ENCODE measurements at places on chromosomes 16 and 17.
A peak's percentile ranks its signal among the peaks of the same experiment; 100 is the strongest.

DNA sequence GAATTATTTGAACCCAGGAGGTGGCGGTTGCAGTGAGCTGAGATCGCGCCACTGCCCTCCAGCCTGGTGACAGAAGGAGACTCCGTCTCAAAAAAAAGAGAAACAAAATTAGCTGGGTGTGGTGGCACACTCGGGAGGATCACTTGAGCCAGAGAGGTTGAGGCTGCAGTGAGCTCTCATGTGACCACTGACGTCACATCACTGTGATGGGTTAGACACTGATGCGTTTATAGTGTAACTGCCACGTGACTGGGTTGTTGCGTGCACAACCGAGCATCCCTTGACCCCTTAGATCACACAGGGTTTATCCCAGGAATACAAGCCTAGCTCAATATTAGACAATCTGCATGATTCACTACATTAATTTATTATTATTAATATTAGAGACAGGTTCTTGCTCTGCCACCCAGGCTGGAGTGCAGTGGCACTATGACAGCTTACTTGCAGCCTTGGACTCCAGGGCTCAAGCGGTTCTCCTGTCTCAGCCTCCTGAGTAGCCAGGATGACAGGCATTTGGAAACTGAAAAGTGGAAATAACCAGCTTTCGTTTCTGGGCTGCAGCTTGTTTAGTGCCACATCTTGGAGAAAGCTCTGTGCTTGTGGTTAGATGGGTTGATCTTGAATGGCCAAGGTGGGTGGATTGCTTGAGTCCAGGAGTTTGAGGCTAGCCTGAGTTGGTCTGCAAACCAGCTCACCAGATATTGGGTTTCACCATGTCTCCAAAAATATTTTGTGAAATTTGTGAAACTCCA is 26.4 kb upstream of the ABR start:
- DNase-seq = no peak

- DNase-seq = no peak
Observed at GRCh38 chr17:47267354-47267828, 13.8 kb downstream of the ITGB3 start.

- DNase-seq = no peak
Observed at GRCh38 chr17:29159306-29159860, 20.8 kb downstream of the MYO18A start.

DNA sequence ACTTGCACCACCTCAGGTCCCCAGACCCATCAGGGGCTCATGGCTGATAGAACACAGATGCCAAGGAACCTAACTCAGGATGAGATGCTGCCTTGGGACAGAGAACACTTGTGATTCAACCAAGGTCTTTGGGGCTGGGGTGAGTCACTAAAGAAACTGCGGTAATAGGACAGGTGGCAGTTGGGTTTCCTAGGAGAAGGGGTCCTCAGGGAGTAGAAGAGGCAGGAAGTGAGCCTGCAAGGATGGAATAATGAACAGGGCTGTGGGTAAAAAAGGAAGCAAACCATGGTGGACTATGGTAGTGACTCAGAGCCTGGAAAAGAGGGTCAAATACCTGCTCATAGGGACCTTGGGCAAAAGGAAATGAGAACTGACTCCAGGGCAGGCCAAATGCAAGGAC is 6.5 kb upstream of the PNPO start:
- no peak for DNase-seq

DNA sequence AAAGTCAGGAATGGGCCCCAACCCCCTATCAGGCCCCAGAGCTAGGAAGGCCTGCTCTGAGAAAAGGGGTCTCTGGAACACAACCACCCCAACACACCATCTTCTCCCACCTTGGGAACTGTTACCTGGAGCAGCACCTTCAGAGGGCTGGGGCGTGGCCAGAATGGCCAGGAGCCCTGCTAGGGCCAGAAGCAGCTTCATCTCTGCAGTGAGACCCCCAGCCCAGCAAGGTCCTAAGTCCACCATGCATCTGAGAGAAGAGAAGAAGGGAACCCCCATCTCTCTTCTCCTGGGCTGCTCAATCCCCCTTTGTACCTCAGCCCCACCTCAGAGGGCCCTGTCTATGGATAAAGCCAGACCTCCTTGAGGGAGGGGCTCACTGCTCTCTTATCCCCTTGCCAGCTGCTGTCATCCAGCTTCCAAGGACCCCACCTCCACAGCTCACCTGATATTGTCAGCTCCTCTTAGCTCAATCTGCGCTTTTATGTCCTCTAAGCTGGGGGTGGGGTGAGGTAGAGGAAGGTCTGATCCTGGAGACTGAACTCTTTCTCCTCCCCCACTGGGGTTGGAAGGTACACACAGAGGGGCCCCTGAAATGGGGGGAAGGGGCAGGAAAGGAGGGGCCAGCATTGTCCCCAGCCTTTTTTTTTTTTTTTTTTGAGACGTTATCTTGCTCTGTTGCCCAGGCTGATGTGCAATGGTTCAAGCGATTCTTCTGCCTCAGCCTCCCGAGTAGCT is at the start of gene MPO:
TSS of gene MPO (minus strand) at position 456 of the 738 bp plus-strand sequence. CDS start at position 279, 177 bp downstream.
- no peak for DNase-seq

DNA sequence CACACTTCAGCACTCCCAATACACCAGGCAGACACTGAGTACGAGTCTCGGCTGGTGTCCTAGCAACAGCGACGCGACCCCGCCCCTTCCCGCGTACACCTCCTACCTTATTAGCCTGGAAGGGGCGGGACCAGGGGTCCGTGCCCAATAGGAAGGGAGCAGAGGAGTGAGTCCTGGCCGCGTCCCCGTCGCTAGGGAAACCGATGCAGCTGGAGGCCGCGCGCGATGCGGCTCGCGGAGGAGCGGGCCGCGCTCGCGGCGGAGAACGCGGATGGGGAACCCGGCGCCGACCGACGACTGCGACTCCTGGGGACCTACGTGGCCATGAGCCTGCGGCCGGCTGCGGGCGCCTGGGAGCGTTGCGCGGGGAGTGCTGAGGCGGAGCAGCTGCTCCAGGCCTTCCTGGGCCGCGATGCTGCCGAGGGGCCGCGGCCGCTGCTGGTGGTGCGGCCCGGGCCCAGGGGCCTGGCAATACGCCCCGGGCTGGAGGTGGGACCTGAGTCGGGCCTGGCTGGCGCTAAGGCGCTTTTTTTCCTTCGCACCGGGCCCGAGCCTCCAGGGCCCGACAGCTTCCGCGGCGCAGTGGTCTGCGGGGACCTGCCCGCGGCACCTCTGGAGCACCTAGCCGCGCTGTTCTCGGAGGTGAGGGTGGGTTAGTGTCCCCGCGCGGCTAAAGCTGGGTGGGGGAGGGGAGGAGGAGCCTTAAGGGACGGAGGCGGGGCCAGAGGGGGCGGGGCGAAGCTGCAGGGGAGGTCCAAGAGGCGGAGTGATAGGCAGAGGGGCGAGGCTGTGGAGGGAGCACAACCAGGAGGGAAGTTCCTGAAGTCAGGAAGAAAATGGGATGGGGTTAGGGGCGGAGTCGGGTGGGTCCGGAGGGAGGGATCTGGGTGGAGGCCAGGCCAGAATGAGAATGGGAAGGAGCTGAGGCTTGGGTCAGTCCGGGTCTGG is at the start of gene DNAH9:
TSS of gene DNAH9 (plus strand) at position 197 of the 948 bp plus-strand sequence. CDS start at position 226, 29 bp downstream.
- DNase-seq = no peak

- DNase-seq = no peak
Observed at GRCh38 chr16:51114382-51114781, 36.7 kb downstream of the SALL1 start.

DNA sequence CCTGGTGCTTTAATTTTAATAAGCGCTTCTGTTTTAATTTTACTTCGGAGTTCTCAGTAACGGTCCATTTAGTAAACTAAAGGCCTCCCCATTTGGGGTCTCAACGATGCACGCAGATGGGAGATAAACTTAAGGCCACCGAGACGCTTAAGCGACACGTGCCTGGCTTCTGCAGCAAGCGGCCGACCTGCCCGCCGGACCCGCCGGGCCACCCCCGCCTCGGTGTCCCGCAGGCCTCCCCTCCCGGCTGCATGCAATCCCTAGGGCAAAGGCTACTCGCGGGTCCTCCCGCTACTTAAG is 592 bp downstream of the GCSH start:
- no peak for DNase-seq

DNA sequence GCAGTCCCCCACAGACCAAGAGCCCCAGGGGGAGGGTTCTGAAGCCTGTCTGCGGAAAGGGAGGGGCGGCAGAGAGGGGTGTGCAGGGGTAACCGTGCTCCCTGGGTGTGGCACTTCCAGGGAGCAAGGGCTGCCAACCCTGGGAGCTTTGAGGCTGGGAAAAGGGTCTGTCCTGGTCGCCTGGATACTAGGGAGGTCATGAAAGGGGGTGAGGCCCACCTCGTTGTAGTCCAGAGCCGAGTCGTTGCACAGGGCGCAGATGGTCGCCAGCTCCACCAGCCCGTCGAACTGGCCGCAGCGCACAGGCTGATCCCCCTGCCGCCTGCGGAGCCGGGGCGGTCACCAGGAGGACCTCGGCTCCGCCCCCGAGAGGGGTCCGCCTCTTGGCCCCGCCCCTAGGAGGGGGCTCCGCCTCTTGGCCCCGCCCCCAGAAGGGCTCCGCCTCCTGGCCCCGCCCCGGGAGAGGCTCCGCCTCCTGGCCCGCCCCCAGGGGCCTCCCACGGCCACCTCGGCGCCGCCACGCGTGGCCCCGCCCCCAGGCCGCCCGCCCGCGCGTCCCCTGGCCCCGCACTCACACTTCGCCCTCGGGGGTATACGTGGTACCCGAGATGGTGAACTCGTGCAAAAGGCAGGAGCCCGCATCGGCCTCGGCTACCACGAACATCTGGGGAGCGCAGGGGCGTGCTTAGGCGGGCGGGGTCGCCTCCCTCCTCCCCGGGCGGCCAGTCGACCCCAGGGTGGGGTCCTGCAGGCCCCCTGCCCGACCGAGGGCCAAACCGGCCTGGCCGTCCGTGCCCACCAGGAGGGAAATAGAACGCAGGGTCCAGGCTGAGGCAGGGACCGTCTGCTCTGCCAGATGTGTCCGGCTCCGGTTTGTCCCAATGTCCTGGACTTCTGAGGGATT is 19.5 kb downstream of the ATP2A3 start:
- peak; percentile 8 for DNase-seq

GRCh38 chr16:1331712-1332617 is 1.5 kb upstream of the BAIAP3 start:
- peak; percentile 67 for DNase-seq
